Epithelial cell of umbilical artery (primary cell): ENCODE measurements at places on chromosomes 1 and 21. TPM values are rescaled to one million over a fixed set of nuclear protein-coding genes. Genes with fewer than 3 reads are reported as not detected.

The ZNF695 gene
- 1.6 and 4.0 TPM in 2 replicates for total RNA-seq

The GPA33 gene
- not detected in 2 replicates for total RNA-seq

The RNU1-1 gene
- under 0.01 and 5,836 TPM in 2 replicates for total RNA-seq

The GCSAML gene
- not detected in 2 replicates for total RNA-seq

The ANGPTL3 gene
- total RNA-seq, result not detected in 2 replicates

The HAO2 gene
- not detected in 2 replicates for total RNA-seq

The SOAT1 gene
- total RNA-seq, result 11.7 and 24.5 TPM in 2 replicates
